ENCODE measurements at places on chromosomes 3 and 15.

DNA sequence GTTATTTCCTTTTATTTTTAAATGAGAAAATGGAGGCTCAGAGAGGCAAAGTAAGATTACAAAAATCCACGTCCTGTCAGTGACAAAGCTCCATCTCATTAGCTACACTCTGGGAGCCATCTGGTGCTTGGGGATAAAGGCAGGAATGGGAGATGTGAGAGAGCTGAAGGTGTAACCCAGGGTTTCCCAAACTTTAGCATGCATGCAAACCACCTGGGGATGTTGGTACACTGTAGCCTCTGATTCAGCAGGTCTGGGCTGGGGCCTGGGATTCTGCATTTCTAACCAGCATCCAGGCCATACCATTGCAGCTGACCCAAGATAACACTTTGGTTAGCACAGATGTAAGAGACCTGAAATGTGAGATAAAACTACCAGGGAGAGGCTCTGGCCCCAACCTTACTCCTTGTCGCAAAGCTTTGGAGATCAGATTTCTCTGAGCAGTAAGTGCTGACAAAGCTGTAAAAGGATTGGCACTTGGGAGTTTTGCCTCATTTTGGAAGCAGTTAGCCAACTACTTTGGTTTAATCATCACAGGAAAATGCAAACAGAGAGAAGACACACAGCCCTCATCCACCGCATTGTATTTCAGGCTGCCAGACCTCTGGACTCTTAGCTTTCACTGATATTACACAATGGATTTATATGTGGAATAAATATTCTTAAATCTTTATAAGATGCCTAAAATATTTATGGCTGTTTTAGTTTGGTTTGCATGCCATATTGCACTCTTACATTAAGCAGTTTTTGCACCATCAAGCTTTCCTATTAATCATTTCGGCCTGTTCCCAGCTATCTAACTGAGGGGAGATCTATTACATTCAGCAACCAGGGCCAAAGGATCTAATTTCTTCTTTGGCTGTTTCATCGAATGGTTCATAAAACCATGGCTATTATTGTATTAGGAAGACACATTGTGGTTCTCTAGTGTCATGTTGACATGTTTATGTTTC, 263.0 kb downstream of the EBLN2 start:
- no peak for DNase-seq

GRCh38 chr15:100909989-100910955, 8.9 kb upstream of the LRRK1 start:
- DNase-seq = no peak

- DNase-seq = no peak
These were observed 15.8 kb downstream of the ITGA11 start for GRCh38 chr15:68416158-68416535.

DNA sequence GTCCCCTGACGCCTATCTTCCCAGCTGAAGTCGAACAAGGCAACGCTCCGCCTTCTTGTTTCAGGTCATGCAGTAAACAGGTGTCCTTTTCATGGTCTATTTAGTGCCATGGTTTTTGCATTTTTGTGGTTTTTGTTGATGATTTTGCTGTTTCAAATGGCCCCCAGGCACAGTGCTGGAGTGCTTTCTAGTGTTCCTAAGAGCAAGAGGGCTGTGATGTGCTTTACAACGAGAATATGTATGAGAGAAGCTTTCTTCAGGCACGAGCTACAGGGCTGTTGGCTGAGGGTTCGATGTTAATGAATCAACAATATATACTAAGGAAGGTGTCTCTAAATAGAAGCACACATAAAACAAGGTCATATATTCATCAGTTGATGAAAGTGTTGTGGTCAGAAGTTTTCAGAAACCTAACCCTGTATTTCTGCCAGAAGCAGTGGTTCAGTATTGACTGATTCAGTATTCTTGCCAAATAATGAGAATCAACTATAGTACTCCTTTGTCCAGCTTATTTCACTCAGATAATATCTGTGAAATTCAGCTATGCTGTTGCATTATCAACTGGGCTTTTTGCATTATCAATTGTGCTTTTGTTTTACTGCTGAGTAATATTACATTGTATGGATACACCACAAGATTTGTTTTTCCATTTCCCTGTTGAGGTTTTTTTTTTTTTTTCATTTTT, 18.5 kb downstream of the LIMD1 start:
- DNase-seq = no peak

GRCh38 chr15:24858737-24859601, 95.8 kb upstream of the SNRPN start:
- DNase-seq = peak; percentile 72

GRCh38 chr15:57548835-57549234, 42.9 kb upstream of the MYZAP start:
- no peak for DNase-seq

- DNase-seq = no peak
These were observed 264.9 kb downstream of the GBE1 start for GRCh38 chr3:81496407-81497104.

- DNase-seq = no peak
These were observed 22.9 kb upstream of the DNAAF4 start for GRCh38 chr15:55530861-55531313.

- no peak for DNase-seq
These were observed 210.8 kb downstream of the CGGBP1 start for GRCh38 chr3:87848003-87848402.

DNA sequence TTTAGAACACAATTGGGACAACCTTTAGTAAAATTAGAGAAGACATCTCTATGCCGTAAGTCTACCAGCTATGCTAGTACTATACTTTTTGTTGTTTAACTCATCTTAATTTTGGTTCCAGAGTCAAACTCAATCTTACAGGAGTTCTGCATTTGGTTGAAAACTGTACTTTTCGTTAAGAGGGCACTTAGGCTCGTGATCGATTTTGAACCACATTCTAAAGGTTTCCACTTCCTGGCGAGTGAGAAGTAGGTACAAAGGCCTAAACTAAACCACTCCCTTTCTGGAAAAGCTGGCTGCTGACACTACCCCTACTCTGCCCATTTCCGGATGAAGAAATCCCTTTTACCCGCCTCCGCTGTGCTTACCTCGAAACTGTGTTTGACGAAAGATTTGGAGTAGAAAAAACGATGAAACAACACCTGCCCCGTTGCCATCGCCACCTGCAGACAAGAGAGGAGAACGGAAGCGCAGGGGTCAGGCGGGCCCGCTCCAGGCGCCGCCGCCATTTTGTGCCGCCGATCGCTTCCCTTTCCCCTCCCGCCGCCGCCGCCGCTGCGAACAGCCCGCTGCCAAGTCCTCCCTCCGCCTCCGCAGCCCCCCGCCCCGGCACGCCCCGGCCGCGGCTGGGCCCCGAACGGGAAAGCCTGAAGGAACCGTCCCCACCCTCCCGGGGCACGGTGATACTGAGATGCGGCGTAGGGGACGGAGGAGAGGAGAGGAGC, 748 bp downstream of the CCNL1 start:
- DNase-seq = peak; percentile 49

DNA sequence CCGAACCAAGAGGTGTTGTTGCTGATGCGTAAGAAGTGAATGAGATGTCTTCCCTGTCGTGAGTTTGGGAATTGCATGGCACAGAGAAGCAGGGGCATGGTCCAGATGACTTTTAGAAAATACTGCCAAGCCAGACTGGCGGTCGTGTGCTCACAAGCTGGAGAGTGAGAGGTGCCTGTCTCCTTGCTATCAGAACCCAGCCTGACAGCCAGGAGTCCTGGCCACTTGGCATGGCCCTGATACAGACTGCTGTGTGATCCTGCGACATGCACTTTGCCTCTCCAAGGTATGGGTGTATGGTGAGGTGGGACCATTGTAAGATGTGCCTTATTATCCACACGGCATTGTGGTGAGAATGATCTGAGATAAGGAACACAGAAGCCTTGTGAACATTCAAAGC, 93.0 kb downstream of the SMAD3 start:
- no peak for DNase-seq

- DNase-seq = no peak
These were observed 51.8 kb downstream of the LMCD1 start for GRCh38 chr3:8553405-8553804.

GRCh38 chr3:78823859-78824258, 943.9 kb downstream of the ROBO1 start:
- DNase-seq = no peak

DNA sequence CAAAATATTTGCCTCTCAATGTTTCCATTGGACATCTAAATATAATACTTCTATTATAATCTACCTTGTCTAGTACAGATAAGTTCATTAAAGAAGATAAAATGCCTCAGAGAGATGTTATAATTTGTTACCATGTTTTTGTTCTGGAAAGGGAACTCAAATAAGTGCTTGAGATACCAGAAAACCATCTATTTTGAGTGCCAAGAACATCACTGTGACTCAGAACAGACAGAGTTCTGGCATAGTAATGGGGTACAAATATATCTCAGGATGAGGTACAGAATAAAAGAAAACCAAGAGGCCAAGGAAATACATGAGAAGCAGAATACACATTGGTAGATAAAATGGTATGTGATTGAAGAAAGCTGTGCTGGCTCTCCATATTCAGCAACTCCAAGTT, 58.9 kb downstream of the IMPG2 start:
- DNase-seq = no peak

- DNase-seq = peak; percentile 65
These were observed 9.7 kb downstream of the PLA2G4D start for GRCh38 chr15:42084465-42085235.

GRCh38 chr3:184676927-184677326, 34.9 kb downstream of the MAGEF1 start:
- no peak for DNase-seq

GRCh38 chr3:35426366-35426958, 212.9 kb upstream of the ARPP21 start:
- no peak for DNase-seq

GRCh38 chr3:124802702-124803101, 72.5 kb downstream of the UMPS start:
- DNase-seq = no peak

DNA sequence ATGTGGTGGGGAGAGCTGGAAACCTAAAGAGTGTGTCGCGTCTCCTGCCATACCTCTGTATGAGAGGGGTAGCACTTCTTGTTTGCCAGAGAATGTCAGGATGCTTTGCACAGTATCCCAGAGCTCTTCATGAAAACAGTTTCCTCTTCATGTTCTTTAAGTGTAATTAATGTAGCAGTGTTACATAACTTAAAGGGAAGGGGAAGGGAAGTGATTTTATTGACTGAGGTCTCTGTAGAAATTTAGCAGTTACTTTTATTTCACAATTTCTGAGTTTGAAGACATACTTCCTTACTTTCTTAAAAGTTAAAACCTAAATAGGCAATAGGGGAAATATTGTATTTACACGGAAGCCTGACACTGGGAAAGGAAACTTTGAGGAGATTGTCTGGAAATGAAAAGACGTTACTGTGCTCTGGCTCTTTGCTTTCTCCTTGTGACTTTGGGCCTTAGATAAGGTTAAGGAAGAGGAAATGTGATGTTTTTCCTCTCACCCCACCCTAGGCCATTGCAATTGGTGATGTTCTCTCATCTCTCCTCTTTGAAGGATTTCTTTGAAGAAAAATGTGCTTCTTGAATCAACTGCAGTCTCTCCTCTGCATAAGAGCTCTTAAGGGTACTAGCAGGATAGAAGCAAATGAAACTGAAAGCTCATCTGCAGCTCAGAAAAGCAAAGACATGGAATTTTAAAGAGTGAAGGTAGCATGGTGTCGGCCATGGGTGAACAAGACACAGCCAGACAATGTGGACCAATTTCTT, 6.0 kb downstream of the NXPE3 start:
- no peak for DNase-seq

GRCh38 chr15:90031231-90031791, 30.2 kb downstream of the ZNF710 start:
- no peak for DNase-seq

DNA sequence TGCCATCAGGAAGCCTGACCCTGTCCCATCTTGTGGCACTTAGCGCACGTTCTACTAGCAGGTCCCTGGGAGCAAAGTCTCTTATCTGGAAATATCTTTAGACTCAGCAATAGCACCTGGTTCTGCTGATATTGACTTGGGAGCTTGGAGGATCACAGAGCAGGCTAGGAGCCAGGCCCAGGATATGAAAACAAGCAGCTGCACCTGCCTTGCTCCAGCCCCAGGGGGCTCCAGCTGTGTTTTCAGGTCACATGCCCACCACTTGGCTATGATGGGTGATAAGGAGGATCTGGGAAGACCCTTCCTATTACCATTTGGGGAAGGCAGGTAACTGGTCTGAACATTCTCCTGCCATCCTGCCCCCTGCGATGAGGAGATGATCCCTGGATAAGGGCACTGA, 87.8 kb downstream of the C3orf70 start:
- DNase-seq = no peak

- DNase-seq = no peak
These were observed 45.5 kb downstream of the PHLDB2 start for GRCh38 chr3:111904376-111905241.

GRCh38 chr3:64805248-64805647, 117.4 kb upstream of the ADAMTS9 start:
- no peak for DNase-seq

- no peak for DNase-seq
These were observed 77.7 kb downstream of the ABHD5 start for GRCh38 chr3:43768381-43768973.

DNA sequence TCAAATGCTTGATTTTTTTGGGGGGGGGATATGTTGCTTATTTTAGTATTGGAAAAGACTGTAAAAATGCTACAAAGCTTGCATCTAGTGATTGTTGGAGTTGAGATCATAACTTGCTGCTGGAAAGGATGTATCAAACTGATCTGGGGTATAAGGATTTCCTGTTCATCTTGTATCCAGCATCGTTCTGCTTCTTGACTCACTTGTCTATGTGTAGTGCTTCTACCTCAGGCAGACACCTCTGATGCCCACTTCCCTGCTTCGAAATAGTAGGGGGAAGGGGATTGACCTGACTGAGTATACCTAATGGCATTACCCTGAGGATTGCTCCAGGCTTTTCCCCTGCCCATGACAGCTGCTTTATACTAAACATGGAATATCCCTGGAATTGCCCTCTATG, 42.7 kb downstream of the STT3B start:
- DNase-seq = no peak

DNA sequence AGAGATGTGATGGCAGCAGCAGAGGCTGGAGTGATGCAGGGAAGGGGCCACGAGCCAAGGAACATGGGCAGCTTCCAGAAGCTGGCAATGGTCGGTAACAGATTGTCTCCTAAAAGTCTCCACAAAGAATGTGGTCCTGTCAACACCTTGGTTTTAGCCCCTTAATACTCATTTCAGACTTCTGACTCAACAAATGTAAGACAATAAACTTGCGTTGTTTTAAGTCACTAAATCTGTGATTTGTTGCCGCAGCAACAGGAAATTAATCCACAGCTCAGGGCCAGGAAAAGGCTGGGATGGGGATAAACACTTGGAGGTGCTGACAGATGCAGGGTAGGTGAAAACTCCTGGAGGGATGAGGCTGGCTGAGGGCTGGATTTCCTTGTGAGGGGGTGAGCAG, 69.9 kb downstream of the OXNAD1 start:
- DNase-seq = no peak

- no peak for DNase-seq
These were observed 234.6 kb downstream of the RBMS3 start for GRCh38 chr3:29515451-29515850.

GRCh38 chr3:32435911-32436815, 44.5 kb downstream of the CMTM7 start:
- DNase-seq = no peak
